ENCODE measurements at places on chromosomes 3 and 15.

DNA sequence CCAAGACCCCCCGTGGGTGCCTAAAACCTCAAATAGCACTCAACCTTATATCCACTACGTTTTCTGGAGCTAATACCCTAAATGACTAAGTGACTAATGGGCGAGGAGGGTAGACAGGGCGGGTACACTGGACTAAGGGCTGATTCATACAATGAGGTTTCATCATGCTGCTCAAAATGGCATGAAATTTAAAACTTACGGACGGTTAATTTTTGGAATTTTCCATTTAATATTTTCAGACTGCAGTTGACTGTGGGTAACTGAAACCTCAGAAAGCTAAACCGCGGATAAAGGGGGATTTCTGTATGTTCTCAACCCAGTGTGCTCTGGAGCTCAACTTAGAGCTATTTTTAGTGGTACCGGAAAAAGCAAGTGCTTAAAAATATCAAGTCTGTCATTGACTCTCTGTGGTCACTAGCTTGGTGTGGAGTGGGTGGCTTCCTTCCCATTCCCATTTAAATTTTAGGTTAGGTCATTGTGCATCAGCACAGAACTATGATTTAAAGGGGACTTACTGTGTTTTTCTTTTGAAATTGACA, 72.9 kb downstream of the LRRC28 start:
- no peak overlapping the region for H3K4me3 ChIP-seq
- peak overlapping the region; percentile 40 for H3K27ac ChIP-seq
- DNase-seq, result no peak
- H3K4me1 ChIP-seq, result peaks cover 7% of the 10 kb centered on the region
- H3K27me3 ChIP-seq, result no peaks in the 10 kb centered on the region
- H3K36me3 ChIP-seq, result no peaks in the 10 kb centered on the region

GRCh38 chr15:63006032-63006878, 36.3 kb upstream of the TPM1 start:
- no peak overlapping the region for H3K27ac ChIP-seq
- H3K36me3 ChIP-seq, result no peaks in the 10 kb centered on the region
- no peaks in the 10 kb centered on the region for H3K4me1 ChIP-seq
- peaks cover 3% of the 10 kb centered on the region for H3K27me3 ChIP-seq

GRCh38 chr3:1200371-1200770, 107.5 kb downstream of the CNTN6 start:
- H3K36me3 ChIP-seq, result no peaks in the 10 kb centered on the region
- no peak for DNase-seq
- no peaks in the 10 kb centered on the region for H3K27me3 ChIP-seq
- H3K27ac ChIP-seq, result no peak overlapping the region

DNA sequence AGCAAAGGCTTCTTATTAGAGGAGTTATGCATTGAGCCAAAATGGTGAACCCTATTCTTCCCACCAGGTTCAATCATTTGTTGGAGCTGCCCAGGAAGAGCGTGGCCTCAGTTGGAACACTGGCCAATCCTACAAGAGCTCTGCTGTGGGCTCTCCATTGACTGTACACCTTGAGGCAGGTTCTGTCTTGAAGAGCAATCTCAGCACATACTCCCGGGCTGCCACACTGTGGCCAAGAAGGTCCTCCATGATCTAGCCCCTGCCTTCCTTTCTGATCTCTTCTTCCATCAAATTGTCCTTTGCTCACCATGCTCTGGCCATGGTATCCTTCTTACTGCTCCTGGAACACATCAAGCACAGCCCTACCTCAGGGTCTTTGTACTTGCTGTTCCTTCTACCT, 5.7 kb upstream of the SUMF1 start:
- no peak overlapping the region for H3K27ac ChIP-seq
- peaks cover 7% of the 10 kb centered on the region for H3K4me1 ChIP-seq
- DNase-seq, result no peak
- peaks cover 8% of the 10 kb centered on the region for H3K27me3 ChIP-seq

DNA sequence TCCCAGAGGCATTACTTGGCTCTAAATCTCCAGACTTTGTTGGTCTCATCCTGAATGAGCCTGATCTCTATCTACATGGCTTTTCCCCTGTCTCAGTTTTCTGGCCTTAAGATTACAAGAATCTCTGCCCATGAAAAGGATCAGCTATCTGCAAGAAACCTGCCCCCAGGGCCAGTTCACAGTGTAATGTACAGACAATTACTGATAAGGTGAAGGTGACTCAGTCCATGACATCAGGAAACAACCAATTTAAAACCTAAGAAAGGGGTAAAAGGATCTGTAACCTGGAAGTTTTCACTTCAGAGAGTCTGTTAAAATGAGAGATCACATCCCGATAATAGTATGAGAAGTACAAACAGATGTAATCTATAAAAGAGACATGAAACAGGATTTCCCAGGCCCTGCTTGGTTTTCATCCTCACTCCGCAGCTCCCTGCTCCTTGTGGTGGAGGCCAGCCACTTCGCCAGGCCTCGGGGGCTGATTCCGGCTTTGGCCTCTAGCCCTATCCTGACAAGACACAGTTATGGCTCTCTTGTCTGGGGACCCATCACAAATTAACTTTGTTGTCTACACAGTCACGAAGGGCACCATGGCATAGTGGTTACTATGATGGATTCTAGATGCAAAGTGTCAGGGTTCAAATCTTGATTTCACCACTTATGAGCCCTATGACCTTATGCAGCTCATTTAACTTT, 136.9 kb downstream of the THSD4 start:
- H3K4me1 ChIP-seq, result no peaks in the 10 kb centered on the region
- no peaks in the 10 kb centered on the region for H3K27me3 ChIP-seq
- H3K36me3 ChIP-seq, result no peaks in the 10 kb centered on the region
- DNase-seq, result no peak
- no peak overlapping the region for H3K27ac ChIP-seq

GRCh38 chr3:149589332-149589731, 68.5 kb downstream of the WWTR1 start:
- DNase-seq, result no peak
- H3K27ac ChIP-seq, result no peak overlapping the region
- no peaks in the 10 kb centered on the region for H3K36me3 ChIP-seq
- peaks cover 33% of the 10 kb centered on the region for H3K27me3 ChIP-seq
- no peak overlapping the region for H3K4me3 ChIP-seq

DNA sequence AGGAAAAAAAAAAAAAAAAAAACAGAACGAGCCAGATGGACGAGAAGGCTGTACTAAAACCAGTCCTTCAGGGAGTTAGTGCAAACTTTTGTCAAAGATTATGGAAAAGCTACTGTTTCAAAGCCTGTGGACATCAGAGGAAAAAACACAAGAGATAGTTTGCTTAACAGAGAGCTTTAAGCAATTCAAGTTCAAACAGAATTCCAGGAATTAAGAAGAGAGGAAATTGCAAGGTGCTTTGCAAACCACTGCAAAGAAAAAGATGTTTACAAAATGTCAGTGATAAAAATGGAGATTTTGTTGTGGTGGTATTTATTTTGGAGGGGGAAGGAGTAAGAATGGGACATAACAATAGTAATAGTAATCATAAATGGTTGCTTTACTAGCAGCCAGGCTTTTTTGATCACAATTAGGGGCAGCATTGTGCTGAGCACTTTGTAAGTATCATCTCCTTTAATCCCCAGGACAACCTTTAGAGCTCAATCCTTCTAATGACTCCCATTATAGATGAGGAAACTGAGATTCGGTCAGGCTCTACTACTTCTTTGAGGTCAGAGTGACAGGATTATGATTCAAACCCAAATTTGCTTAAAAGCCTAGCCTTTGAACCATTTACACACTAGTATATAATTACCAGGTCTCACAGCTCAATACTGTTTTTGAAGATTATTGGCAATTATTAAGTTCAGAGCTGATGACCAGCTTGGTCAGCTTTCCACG, 22.4 kb upstream of the ARHGEF3 start:
- H3K27me3 ChIP-seq, result no peaks in the 10 kb centered on the region
- H3K4me1 ChIP-seq, result peaks cover 37% of the 10 kb centered on the region
- peaks cover 2% of the 10 kb centered on the region for H3K36me3 ChIP-seq
- H3K27ac ChIP-seq, result no peak overlapping the region
- no peak for DNase-seq

GRCh38 chr15:53833134-53833624, 73.7 kb upstream of the WDR72 start:
- no peak overlapping the region for H3K27ac ChIP-seq
- no peaks in the 10 kb centered on the region for H3K4me1 ChIP-seq

DNA sequence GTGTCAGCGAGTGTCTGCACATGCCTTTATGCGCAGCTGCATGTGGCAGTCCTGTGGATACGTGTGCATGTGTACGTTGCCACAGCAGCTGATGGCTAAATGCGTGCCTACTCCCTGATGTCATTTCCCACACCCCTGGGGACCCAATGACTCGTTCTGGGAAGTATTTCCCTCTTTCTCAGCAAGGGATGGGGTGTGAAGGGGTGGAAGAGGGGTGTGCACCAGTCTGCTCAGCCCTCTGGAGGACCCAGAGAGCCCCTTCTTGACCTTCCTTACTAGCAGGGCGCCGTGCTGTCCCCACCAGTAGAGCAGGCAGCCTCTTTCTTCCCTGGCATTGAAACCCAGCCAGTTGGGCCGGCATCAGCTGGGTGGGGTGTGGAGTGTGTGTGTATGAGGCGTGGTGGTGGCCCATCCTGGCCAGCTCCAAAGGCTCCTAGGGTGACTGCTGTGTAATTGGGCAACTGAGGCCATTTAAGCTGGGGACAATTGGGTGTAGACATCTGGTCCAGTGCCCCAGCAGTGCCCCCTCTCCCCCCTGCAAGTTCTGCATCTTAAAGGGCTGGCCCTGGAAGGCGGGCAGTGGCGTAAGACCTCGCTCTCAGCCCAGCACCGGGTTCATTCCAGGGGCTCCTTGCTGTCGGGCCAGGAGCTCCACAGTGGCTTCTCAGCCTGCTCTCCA, 19.2 kb downstream of the SNX33 start:
- no peaks in the 10 kb centered on the region for H3K36me3 ChIP-seq
- no peak overlapping the region for H3K4me3 ChIP-seq
- no peak overlapping the region for H3K27ac ChIP-seq
- DNase-seq, result no peak
- no peaks in the 10 kb centered on the region for H3K4me1 ChIP-seq
- H3K27me3 ChIP-seq, result no peaks in the 10 kb centered on the region

DNA sequence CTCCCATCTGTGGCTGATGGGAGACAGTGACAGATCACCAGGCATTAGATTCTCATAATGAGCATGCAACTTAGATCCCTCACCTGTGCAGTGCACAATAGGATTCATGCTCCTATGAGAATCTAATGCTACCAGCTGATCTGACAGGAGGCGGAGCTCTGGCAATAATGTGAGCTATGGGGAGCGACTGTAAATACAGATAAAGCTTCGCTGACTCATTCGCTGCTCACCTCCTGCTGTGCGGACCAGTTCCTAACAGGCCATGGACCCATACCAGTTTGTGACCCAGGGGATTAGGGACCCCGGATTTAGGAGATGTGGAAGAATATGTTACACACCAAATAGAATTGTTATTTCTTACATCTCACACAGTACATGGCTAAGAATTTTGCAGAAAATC, 6.7 kb downstream of the ARGFX start:
- no peaks in the 10 kb centered on the region for H3K36me3 ChIP-seq
- no peak for DNase-seq
- H3K27ac ChIP-seq, result no peak overlapping the region
- H3K4me1 ChIP-seq, result no peaks in the 10 kb centered on the region
- H3K4me3 ChIP-seq, result no peak overlapping the region
